Activated naive CD4-positive, alpha-beta T cell treated with anti-CD3 and anti-CD28 coated beads for 36 hours (primary cell): ENCODE measurements at places on chromosomes 6 and 20.

- no peak for DNase-seq
These were observed 51.0 kb upstream of the ZFP64 start for GRCh38 chr20:52242237-52243230.

DNA sequence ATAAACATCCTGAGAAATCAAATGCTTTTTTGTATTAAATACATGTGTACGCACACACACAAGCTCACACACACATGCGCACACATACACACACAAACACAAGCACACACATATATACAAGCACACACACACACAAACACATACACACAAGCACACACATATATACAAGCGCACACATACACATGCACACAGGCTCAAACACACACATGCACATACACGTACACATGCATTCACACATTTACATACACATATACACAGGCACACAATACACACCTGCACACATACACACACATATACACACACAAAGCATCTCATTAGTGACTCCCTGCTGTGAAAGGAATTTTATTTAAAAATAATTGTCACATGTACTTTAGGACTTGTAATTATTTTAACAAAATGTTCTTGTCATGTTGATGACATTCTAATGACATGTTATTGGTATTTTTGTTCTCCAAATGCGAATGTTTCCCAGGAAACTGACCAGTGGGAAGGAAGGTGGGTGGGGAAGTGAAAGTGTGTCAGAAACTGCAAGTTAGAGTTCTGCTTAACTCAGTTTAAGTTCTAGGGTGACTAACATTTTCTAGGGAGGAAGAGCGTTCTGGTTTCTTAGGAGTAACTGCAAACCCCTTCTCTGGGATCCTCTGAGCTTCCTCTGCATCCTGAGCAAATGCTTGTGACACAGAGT is 113.9 kb upstream of the ZNF217 start:
- DNase-seq = peak; percentile 47

GRCh38 chr20:9109566-9109965 is 40.7 kb downstream of the PLCB4 start:
- no peak for DNase-seq

DNA sequence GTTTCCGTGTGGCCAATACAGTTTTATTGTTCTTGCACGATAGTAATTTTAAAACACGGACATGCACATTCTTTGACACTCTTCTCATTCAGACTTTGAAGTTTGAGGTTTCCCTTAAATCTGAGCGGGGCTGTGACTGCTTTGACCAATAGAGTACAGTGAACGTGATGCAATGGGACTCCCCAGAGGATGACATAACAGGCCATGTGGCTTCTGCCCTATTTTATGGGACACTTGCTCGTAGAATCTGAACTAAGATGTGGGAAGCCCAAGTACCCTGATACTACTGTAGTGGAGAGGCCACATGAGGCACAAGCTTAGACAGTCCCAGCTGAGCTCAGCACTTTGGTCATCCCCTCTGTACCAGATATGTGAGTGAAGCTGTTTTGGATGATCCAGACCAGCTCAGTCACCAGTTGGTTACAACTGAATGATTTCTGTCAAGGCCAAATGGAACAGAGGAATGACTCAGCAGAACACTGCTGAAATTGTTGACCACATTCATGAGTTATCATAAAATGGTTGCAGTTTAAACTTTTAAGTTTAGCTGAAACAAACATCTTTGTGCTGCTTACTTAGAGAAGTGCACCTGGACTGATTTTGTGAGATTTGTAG is 279.4 kb downstream of the RFPL4B start:
- DNase-seq = no peak

DNA sequence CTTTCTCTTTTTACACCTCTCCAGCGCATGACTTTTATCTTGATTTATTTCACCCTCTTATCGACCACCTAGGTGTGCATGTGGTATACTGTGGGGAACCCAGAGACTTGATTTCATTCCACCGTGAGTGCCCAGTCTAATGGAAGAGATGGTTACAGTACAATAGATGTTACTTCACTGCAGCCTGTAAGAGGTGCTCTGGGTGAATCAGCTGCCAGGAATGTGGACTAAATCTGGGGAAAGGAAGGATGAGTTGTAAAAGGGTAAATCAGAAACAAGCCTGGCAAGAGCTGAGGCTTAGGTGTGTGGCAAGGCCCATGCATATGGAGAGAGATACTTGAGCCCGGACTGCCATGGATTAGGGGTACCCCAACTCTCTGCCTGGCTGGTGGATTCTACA is 7.4 kb downstream of the STK35 start:
- no peak for DNase-seq

- no peak for DNase-seq
These were observed 195.3 kb downstream of the SLC24A3 start for GRCh38 chr20:19407736-19408135.

- DNase-seq = no peak
These were observed 595 bp downstream of the EYA2 start for GRCh38 chr20:46894971-46895905.

DNA sequence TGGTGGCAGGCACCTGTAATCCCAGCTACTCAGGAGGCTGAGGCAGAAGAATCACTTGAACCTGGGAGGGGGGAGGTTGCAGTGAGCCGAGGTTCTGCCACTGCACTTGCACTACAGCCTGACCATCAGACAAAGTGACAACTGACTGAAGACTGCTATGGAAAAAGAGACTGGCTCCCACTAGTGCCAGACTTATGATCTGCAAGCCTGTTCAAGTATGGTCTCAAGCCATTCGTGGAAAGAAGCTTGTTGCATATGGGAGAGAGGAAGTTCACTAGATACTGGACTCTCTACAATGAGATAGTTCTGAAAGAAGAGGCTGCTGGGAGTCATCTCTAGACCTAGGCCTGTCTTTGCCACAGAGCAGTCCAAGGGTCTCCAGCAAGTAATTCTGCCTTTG is 26.7 kb downstream of the MDN1 start:
- peak; percentile 26 for DNase-seq

DNA sequence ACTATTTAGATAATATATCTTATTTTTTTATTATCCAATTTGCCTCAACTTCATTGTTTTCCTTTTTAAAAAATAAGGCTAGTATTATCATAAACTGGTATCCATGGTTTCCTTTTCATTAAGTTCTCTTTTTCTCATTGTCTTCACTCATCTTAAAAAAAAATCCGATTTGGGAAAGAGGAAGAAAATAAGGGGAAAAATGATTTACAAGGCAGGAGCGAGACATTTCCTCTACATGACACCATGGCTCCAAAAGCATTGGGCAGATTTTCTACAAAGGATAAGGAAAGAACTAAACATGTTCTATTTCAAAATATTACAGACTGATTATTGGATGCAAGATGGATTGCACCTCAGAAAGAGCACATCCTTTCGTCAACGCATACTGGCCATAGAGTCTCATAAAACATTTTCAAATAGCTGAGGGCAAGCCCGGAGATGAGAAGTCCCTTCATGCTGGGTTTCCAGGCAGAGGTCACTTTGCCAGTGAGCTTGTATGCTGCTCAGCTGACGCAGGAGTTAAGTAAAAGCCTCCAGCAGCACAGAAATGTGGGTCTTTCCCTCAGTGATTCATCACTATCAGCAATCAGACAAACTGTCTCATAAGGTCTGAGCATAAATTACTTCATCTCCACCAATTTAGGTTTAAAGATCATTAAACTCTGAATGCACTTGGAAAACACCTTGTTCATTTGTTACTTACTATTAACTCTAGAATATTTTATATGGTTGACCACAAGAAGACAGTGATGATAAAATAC is 129.0 kb upstream of the TNFAIP3 start:
- DNase-seq = no peak

DNA sequence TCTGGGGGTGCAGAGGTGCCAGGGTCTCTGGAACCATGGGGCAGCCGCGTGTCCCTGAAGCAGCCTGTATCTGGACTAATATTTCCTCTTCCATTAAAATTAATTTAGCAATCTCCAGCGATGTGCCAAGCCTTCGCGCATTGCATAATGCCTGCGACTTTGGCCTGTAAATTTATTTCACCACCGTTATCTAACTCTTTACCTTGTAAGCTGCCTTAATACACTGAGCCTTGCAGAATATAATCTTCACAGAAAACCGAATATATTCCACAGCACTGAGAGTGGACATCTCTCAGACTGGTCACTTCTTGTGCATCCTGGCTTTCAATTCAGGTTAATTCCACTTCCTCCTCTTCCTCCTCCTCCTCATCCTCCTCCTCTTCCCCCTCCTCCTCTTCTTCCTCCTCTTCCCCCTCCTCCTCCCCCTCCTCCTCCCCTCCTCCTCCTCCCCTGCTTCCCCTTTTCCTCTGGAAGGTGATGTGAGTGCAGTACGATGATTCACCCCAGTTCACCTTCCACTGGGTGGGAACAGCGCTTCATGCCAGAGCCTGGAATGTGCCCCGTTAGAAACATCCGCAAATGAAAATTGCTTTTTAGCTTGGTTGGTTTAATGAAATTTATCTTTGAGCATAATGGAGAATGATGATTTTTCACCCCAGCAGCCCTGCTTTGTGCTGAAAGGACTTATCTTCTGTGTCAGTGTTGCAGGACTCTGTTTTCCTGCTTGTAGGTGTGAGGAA is 101.4 kb downstream of the CDH4 start:
- DNase-seq = no peak
